HCEC 1CT (cell line): ENCODE measurements at places on chromosomes 1 and 21.

DNA sequence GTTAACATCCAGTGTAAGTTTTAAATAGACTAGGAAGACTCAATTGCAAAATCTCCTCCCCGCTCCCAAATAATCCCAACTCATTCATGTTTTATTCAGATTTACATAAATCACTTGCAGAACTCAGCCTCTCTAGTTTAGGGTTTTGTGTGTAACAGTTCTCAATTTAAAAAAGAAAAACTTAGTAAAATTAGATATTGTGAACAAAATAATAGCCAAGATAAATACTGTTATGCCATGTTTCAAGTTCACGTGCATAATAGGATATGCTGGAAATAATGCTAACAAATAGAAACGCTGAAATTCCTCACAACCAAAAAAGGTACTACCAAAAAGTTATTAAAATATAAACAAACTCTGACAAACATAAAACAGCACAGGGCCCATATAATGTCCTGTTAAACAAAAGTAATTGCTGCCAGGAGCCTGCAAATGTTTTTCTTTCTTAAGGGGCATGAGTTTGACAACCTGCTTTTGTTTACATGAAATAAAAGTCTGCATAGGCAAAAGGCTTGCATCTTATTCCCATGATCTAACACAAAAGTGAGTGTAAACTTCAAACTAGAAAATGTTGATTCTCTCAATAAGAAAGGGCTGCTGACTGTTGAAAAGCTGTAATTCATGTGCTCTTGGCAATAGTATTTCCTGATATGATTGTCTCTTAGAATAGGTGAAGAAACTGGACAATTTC is 2.9 kb downstream of the SERTAD4 start:
- DNase-seq, result no peak

DNA sequence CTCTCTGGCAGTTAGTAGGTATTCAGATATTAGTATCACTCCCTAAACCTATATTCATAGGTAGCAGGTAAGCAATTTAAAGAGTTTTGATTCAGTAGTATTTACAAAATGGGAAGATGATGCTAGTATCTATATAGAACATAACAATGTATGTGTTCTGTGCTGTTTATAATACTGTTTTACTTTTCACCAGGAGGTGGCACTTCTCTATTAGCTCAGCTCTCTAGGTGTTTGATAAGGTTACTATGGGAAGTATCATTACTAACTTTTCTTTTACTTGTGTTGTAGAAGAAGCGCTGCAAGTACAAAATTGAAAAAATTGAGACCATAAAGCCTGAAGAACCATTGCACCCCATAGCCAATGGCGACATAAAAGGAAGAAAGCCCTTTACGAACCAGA is 49.4 kb upstream of the FASLG start:
- DNase-seq, result peak; percentile 49

GRCh38 chr1:192631749-192632148 is 4.2 kb upstream of the RGS13 start:
- DNase-seq, result no peak

DNA sequence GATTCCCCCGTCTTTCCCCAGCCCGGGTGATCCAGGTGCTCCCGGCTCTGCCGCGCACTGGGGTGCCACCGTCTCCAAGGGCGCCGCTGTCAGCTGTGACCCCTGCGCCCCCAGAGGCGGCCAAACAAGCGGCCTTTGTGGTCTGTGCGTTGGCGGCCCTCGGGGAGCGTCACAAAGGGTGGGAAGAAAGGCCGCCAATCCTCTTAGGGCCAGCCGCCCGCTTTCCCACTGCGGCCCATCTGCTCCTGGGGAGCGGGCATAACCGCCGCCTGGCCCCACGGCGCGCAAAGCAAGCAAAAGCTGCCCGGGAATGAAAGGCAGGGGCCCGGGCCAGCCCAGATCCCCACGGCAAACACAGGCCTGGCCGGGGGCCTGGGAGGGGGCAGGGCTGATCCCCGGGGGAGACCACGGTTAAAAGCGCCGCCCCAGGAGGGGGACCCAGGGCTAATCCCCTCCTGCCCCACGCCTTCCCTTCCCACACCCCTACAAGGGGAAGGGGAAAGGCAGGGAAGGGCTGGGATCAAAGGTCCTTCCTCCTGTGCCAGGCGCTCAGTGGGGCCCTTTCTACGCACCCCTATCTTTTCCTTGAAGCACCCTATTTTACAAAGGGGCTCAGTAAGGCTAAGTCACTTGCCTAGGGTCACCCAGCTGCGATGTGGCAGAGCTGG is 24.0 kb downstream of the C1QB start:
- DNase-seq, result no peak

DNA sequence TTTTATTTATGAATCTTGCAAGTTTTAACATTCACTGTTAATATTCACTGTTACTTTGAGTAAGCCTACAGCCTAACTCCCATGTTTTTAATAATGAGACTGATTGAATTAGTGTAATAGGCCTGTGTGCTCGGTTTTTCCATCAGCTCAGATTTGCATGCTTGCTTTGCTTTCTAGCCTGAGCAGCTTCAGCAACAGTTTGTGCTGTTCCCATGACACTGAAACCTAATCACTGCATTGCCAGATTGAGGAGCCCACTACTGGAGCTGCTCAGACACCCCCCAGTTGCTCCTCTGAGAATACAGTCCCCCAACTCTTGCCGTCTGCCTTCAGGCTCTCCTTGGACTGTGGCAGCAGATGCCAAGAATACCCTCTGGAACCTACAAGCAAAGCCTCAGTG is 695.4 kb downstream of the BRINP3 start:
- no peak for DNase-seq

DNA sequence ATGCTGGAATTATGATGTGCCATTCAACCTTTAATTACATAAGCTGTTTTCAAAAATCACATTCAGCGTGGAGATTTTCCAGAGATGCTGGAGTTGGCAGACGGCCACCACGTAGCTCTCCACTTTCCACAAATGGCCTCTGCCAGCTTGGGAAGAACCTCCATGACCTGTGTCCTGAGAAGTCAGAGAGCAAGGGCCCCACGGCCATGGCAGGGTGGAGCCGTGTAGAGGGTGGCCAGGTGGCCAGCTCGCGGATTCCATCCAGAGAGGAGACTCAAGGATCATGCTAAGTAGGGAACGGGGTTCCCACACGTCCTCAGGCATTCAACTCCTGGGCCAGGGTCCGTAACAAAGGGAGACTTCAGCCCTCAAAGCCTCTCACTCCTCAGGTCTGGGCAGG is 1.3 kb upstream of the GALE start:
- DNase-seq, result no peak

DNA sequence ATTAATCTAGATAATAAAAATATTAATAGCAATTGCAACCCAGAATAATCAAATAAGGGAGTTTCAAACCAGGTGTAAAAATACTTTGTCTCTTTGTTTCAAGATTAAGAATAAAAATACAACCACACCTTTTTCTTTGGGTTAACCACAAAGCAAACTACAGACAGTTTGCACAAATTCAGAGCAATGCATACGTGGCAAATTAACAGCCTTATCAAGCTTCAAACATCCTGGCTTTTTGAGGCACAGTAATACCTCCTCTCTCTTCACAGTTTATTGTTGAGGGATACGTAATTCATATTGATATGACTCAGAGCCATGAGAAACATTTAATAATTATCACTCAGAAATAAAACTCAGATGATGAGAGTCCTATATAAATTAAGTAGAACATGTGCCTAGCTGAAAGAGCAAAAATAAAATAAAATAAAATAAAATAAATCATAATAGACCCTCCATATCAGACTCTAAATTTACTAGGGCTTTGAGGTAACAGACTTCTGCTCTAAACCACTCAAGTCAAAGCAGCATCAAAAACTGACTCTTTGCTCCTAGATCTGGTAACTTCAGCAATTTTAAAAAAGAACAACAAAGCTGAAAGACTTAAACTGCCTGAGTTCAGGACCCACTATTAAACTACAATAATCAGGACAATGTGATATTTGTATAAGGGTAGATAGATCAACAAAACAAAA is 11.4 kb downstream of the EDEM3 start:
- DNase-seq, result peak; percentile 32

DNA sequence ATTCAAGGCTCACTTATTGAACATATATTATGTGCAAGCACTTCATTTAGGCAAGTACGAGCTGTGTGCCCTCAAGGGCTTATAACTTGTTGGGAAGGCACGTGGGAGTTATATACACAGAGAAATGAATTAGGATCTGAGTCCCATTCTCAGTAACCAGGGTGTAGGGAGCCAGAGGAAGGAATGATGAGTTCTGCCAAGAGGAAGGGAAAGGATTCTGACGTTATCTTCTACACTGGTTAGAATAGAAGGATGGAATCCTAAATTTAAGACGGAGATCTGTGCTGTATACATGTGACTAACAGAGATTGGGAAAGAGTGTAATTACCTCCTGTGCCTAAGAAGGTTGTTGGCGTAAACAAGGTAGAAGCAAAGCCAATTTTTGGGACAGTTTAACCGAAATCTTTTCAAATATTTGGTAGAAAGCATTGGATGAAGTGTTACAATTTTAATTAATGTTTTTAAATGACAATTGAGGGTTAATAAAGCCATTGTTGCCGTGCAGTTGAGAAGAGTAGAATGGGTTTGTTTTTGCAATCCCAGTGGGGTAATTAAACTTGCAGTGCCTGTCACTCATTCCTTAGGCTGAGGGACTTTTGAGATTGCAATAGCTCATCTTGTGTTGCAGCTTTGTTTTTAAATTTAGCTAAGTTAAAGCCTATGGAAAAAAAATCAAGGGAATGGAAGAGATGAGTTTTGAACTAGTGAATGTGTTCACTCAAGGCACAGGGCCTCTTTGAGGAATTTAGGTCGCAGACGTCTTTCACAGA is 177.2 kb downstream of the NFIA start:
- DNase-seq, result no peak

- DNase-seq, result no peak
These were observed 1.8 kb downstream of the ELAPOR1 start for GRCh38 chr1:109115685-109116084.

- no peak for DNase-seq
These were observed 14.3 kb downstream of the LRRC41 start for GRCh38 chr1:46289134-46289494.

DNA sequence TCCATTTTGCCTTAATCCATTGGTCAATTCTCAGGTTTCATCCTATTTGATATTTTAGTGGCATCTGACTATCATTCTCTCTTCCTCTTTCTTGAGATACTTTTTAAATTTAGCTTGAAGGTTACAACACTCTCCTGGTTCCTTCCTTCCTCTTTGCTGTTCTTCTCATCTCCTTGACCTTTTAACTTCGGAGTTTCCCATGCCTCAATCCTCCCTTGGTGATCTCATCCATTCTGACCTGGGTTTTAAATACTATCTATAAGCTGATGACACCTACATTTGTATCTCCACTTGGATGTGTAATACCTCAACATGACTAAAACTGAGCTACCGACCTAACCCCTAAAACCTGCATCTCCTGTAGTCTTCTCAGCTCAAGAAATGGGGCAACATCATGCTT is 4.8 kb upstream of the ZNF687 start:
- no peak for DNase-seq
